Midbrain (tissue), 1 donor: ENCODE measurements at places on chromosomes 2 and 18.

DNA sequence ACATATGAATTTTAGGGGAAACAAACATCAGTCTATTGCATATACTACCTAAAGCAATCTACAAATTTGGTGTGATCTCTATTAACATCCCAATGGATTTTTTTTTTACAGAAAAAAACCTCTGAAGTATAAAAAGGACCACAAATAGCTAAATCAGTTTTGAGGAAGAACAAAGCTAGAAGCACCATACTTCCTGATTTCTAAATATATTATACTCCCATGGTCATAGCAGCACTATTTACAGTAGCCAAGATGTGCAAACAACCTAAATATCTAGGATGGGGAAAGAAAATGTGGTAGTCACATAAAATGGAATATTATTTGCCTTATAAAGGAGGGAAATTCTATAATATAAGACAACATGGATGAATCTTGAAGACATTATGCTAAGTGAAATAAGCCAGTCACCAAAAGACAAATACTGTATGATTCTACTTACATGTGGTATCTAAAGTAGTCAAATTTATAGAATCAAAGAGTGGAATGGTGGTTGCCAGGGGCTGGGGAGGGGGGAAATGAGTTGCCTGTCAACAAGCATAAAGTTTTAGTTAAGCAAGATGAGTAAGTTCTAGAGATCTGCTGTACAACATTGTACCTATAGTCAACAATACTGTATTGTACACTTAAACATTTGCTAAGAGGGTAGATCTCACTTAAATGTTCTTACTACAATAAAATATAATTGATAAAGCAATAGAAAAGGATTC, 17.6 kb upstream of the CASP8 start:
- DNase-seq = no peak

- no peak for DNase-seq
These were observed 28.3 kb downstream of the PKP4 start for GRCh38 chr2:158484892-158485556.

GRCh38 chr2:102172745-102173144, 14.1 kb upstream of the IL1RL2 start:
- DNase-seq = no peak

DNA sequence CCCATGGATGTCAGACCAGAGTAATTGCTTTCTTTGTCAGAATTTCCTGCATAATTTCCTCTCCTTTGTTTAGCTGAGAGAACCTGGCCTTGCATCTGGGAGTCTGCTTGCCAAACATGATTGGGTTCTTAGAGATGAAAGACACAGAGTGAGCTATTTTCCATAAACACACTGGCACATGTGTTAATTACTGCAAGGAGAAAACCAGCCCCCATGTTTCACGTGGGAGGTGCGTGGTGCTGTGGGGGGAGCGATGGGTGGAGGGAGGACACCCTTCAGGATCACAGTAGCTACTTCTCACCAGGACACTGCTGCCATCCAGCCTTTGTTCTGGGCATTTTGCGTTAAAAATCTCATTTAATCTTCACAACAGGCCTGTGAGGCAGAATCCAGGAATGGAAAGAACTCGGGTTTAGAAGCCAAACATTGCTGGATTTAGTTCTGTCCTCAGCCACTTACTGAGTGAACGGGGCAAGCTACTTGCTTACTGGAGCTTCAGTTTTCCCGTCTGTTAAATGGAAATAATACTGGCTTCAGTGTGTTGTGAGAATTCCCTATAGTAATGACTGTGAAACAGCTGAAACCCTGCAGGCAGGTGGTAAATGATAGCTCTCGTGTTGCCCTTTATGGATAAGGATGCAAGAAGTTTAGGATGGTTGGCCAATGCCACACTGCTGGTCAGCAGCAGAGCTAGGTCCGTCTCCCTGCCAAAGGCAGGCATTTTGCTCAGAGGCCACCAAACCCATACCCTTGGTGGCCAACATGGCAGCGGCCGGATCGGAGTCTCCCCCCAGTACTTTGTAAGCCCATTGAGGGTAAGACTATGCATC, 100.1 kb upstream of the ASAP2 start:
- DNase-seq = no peak

DNA sequence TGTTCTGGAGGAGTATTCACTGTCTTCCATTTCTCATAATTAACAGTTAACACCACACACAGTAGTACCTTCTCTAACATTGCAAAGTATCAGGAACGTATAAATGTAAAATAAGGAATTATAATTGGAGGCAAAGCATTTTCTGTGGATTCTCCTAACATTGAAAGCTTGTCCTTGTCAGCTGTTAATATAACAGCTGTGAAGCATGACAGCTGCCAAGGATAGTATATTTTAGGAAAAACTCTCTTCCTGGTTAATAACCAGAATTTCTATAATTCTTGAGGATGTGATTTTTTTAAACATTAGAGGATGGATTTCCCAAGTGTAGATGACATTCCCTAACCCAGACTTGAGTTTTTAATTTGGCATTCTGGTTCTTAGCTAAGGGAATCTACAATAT, 110.3 kb downstream of the EPC2 start:
- DNase-seq = no peak

- no peak for DNase-seq
These were observed 32.1 kb downstream of the ASAP2 start for GRCh38 chr2:9238591-9239326.

DNA sequence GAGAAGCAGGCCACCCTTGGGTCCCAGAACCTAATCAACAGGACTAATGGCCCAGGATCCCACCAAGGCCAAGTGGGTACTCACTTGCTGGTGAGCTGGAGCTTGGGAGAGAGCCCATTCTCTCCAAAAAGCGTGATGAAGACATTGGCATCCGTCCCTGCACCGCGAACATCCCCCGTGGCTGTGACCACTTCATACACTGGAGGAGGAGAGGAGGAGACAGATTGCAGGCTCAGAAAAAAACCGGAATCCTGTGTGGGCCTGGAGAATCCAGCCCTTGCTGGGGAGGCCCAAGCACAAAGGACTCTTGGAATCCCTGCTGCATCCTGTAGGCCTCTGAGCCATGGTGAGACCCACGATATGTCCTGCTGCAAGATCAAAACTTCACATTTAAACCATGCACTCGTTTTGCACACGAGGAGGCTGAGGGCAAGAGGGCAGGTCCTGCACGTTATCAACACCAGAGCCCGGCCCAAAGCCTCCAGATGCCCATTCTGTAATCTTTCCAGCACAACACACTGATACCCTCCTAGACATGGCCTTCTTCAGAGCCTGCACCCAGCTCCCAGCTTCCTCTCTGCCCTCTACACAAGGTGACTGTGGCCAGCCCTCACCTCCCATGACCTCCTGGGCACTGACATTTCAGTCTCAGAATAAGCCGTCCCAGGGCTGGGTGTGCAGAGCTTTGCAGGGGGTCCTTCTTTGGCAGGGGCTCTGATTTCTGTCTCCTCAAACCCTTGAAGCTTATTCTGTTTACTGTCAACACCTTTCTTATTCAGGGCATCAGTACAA, 7.8 kb downstream of the LOXHD1 start:
- DNase-seq = no peak

DNA sequence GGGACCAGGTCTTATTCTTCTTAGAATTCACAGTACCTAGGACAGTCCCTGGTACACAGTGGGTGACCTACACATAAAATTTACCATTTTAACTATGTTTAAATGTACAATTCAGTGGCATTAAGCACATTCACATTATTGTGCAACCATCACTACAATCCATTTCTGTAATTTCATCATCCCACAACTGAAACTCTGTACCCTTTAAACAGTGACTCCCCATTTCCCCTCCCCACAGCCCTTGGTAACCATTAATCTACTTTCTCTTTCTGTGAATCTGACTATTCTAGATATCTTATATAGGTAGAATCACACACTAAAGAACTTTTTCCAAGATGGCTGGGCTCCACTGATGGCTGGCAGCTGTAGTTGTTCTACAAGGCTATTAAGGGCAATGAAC, 41.6 kb downstream of the GFPT1 start:
- DNase-seq = no peak

GRCh38 chr2:65525616-65526231, 93.3 kb upstream of the SPRED2 start:
- no peak for DNase-seq

- no peak for DNase-seq
These were observed 57.4 kb upstream of the LGALSL start for GRCh38 chr2:64396551-64396950.

DNA sequence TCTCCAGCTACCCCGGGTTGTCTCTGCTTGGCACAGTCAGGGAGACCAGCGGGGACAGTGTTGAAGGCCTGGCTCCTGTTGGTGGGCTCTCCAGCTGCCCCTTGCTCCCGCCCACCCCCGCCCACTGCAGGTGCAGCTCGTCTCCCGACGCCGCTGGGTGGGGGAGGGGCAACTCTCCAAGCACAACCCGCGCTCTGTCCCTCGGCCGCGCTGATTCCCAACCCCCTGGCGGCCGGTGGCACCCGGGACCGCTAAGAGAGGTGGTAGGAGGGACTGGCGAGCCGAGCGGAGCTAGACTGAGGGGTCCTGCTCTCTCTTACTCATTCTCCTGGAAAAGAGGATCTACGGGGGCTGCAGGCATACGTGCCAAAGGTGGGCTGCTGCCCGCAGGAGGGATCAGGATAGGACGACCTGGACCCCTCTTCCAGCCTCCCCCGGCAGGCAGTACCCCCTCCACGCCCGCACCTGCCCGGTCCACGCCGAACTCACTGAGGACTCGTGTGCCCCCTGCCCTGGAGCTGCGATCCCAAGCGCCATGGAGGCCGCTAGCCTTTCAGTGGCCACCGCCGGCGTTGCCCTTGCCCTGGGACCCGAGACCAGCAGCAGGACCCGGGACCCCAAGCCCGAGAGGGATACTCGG, 44.5 kb downstream of the DDX18 start:
- DNase-seq = no peak

GRCh38 chr2:9774266-9774665, 69.0 kb upstream of the TAF1B start:
- no peak for DNase-seq

DNA sequence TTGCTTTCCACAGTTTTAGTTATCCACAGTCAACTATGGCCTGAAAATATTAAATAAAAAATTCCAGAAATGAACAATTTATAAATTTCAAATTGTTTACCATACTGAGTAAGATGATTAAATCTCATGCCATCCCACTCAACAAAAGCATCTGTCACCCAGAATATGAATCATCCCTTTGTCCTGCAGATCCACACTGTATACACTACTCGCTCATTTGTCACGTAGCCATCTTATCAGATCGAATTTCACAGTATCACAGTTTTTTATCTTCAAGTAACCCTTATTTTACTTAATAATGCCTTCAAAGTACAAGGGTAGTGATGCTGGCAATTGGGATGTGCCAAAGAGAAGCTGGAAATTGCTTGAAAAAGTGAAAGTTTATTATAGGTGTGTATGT, 291.8 kb upstream of the LRATD1 start:
- DNase-seq = no peak

- no peak for DNase-seq
These were observed 1204.5 kb upstream of the ZEB2 start for GRCh38 chr2:145724311-145724898.

DNA sequence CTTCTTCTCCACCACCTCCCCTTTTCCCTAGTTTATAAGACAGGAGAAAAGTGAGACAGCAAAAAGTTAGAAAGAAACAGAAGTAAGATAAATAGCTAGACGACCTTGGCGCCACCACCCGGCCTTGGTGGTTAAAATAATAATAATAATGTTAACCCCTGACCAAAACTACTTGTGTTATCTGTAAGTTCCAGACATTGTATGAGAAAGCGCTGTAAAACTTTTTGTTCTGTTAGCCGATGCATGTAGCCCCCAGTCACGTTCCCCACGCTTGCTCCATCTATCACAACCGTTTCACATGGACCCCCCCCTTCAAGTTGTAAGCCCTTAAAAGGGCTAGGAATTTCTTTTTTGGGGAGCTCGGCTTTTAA, 1.5 kb upstream of the BUB1 start:
- DNase-seq = no peak

DNA sequence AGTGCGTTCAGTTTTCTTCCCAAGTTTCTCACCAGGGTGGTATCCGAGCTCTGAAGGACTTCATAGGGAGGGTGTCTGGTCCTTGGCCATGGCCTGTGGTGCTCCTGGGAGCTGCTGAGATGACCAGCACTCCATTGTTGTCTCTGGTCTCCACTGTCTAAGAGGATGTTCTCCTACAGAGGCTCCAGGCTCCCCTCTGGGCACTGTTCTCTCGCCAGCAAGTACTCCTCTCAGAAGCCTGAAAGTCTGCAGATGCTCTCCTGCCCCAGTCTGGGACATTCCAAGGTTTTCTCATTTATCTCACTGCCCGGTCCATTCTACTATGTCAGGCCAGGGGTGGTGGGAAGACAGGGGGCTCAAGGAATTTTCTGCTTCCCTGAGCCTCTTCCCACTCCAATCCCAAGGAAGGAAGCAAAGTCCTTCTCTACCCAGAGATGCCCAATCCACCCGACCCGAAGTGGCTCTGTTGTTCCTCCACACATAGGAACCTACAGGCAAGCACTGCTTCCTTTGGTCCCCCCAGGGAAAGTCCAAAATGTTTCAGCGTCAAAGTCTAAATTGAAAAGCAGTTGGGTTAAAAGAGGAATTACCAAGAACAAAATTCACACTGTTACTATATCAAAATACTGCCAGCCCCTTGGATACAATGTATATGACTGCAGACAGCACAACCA, 110.5 kb downstream of the GYPC start:
- DNase-seq = no peak

DNA sequence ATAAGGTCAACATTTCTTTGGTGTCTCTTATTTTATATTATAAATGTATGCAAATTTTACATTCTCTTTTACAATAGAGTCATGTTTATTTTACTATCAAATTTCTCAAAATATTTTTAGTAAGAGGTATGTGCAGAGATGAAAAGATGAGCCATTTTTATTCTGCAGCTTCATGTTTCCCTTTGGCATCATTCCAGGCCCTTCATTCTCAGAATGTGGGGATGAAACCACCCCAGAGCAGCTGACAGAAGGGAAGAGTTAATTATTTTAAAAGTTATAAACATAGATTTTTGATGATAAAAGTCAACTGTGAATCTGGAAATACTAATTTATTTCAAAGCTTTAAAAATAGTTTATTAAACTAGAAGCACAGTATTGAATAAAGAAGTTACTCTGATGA, 12.8 kb upstream of the FSHR start:
- no peak for DNase-seq

DNA sequence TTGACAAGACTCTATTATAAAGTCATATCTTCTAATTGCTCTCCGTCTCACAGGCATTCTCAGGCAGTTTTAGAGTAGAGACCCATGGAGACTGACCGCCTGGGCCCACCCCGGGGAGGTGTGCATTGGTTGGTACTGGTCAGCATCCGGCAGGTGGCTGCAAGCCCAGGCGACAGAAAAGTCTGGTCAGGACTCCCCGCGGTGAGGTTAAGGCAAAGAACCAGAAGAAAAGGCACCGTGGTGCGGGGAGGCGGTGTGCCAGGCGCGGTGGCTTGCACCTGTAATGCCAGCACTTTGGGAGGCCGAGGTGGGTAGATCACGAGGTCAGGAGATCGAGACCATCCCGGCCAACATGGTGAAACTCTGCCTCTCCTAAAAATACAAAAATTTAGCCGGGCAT, 32.5 kb downstream of the AMER3 start:
- no peak for DNase-seq

- no peak for DNase-seq
These were observed 45.2 kb downstream of the FAM117B start for GRCh38 chr2:202679980-202680379.
